Mesenteric fat pad (tissue), 1 donor: ENCODE measurements at places on chromosomes 12 and 14. TPM values are rescaled to one million over a fixed set of nuclear protein-coding genes. Genes with fewer than 3 reads are reported as not detected.

RAN gene
- total RNA-seq = 472 TPM

KCNMB4 gene
- 1.2 TPM for total RNA-seq

PRPF40B gene
- 13.7 TPM for total RNA-seq

GUCY2C gene
- total RNA-seq = not detected

LRRC10 gene
- total RNA-seq = not detected

FAM186B gene
- total RNA-seq = 0.55 TPM

NELL2 gene
- 0.71 TPM for total RNA-seq

TMTC1 gene
- 107 TPM for total RNA-seq

SERPINA3 gene
- 139 TPM for total RNA-seq

MMP19 gene
- total RNA-seq = 774 TPM

ATL1 gene
- 3.6 TPM for total RNA-seq

CSRP2 gene
- 12.6 TPM for total RNA-seq

FOXG1 gene
- total RNA-seq = not detected

- no peak for DNase-seq
These were observed 84.6 kb upstream of the ATF7IP start for GRCh38 chr12:14280921-14281320.

DNA sequence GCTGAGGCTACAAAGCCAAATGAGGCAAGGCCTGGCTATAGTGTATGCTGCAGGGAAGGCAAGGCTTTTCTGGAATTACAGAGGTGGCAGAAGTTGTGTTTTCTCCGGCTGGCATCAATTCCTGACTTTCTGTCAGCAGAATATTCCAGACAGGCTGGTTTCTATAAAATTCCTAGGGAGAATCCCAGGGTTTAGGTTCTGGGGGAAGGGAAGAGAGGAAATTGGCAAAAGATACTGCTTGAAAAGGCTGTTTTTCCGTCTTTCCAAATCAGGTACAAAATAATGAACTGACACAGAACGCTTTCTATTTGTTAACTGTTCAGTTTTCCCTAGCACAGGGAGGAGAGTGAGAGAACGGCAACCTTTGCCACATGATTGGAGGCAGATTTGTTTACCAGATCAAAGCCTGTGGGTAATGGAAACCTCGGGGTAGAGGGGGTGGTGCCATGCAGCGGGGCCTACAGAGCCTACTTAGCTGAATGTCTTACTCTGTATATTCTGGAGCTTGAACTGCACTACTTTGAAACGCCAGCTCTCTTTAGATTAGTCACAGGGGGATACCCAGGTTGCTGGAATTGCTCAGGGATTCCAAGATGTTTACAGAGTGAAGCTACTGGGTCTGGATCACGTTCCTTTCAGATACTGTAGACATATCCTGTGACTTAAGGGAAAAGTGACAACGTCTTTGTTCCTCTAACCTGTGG is 65.8 kb upstream of the DACT1 start:
- no peak for DNase-seq

DNA sequence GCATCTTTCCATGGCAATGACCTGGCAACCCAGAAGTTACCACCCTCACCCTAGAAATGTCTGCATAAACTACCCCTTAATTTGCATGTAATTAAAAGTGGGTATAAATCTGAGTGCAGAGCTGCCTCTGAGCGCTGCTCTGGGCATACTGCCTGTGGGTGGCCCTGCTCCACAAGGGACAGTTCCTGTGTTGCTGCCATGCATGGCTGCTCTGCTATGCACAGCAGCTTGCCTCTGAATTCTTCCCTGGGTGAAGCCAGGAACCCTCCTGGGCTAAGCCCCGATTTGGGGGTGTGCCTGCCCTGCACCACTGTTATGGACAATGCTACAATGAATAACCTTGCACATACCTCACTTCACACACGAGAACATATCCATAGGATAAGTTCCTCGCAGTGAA is 35.7 kb upstream of the GPR132 start:
- peak; percentile 9 for DNase-seq

GRCh38 chr12:57009949-57010626 is 3.7 kb upstream of the ZBTB39 start:
- peak; percentile 57 for DNase-seq

GRCh38 chr12:50232771-50233209 is 50.5 kb downstream of the LIMA1 start:
- no peak for DNase-seq

- DNase-seq = no peak
These were observed 20.5 kb upstream of the MTERF2 start for GRCh38 chr12:107007411-107007810.

- DNase-seq = no peak
These were observed 60.3 kb upstream of the KRR1 start for GRCh38 chr12:75571656-75572205.

DNA sequence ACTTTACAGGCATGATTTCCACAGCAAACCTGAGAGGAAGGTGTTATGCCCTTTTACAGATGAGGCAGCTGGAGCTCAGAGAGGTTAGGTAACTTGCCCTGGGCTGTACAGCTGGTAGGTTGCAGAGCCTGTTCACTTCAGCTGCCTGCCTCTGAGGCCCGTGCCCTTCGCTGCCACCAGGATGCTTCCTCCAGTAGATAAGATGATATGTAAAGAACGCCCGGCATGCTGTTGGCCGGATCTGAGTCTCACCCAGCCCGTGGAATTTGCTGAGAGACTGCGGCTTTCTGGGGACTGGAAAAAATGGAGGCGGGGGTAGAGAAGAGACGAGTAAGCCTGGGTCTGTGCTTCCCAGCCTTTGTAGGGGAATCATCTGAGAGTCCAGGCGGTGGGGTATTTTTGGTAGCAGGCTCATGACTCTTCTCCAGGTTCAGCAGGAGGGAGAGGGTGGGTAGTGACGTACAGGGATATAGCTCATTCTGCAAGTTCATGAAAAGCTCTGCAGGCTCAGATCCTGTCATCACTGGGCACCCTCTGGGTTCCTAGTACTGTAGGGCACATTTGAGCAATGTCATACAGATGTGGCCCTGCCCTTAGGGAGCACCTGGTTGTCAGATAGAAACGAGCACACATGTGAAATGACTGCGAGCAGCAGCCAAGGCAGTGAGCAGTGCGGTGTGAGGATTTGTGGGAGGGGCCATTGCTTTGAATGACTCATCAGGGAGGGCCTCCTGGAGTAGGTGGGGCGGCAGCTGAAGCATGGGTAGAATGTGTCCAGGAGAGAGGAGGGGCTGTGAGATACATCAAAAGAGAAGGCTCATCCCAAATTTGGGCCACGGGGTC is 159.4 kb downstream of the TSPAN9 start:
- DNase-seq = no peak

DNA sequence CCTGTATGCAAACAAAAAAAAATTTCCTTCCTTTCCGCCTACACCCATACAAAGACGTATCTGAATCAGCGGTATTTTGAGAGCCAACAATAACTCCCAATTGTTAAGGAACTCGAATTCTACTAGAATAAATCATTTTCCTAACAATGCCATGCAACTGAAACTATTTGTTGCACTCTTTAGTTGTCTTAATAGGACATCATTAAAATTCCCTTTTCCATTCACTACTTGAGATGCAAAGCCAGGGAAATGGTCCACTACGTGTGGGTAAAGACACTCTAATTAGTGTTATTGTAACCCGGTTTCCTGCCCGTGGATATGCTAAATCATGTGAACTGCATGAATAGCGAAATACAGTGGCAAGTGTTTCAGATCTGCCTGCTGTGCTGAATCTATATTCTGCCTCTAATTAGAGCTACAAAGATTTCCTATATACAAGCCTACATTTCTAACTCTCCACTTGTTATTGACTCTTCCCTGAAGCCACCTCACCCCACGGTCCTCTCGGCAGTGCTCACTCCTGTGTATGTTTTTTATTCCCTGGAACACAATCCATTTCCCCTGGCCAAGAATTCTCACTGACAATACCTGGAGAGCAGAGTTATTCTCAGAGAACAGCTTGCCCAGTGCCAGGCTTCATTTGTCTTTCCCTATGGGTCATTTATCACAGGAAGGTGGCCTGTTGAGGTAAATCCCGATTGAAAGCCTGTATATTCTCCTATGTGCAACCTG is 168.3 kb downstream of the PAWR start:
- DNase-seq = no peak

DNA sequence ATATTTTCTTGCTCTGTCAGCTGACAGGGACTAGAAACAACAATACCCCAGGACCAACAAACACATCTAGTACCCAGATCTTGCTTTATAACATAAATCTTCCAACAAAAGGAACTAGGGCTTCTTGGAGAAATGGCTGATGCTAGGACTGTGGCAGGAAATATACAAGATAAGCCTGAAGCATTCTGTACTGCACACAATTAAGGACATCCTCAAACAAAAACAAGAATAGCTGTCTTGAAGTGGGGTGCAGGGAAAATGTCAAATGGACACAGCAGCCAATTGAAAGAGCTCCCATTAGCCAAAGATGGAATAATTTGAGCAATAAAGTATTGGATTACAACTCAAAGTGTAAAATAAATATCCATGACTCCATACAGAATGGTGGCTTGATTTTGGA is 50.0 kb downstream of the LGMN start:
- no peak for DNase-seq

DNA sequence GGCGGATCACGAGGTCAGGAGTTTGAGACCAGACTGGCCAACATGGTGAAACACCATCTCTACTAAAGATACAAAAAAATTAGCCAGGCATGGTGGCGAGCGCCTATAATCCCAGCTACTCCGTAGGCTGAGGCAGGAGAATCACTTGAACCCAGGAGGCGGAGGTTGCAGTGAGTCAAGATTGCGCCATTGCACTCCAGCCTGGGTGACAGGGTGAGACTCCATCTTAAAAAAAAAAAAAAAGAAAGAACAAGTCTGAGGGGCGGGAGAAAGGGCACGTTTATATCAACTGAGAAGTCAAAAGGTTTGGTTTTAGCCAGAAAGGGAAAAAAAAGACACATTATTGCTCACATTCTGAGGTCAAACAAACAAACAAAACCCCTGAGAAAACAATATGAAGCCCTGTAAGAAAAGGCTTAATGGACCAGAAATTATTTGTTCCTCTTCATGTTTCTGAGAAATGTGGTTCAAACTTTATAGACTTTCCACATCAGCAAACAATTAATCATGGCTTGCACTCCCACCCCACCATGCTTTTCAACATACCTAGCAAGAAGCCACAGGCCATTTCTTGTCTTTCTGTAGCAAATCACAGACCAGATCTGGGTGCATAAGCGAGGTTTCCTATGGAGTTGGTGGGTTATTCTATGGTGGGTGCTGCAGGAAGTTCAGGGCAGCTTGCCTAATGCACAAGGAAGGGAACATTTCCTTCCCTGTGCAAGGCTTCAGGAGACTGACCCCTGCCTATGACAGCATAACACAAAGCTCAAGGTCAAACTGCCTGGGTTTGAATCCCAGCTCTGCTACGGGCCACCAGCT is 80.1 kb downstream of the SSPN start:
- DNase-seq = no peak

DNA sequence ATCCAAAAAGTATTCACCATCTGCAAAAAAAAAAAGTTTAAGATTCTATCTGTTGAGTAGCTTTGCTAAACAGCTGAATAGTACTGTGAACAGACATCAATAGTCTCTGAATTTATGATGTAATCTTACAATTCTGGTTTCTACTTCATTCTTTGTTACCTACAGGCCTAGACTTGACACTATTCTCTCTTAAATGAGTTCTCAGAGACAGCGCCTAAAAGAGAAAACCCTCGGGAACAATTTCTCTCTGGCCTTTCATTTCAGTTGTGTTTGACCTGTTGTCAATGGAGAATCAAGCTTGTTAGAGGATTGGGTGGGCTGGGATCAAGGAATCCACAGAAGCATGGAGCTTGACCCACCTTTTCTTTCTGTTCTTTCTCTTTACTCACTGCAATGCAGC is 5.9 kb upstream of the TWF1 start:
- no peak for DNase-seq

GRCh38 chr12:100267603-100268281 is 765 bp downstream of the SCYL2 start:
- no peak for DNase-seq

GRCh38 chr12:95977764-95978305 is 18.3 kb downstream of the HAL start:
- no peak for DNase-seq

DNA sequence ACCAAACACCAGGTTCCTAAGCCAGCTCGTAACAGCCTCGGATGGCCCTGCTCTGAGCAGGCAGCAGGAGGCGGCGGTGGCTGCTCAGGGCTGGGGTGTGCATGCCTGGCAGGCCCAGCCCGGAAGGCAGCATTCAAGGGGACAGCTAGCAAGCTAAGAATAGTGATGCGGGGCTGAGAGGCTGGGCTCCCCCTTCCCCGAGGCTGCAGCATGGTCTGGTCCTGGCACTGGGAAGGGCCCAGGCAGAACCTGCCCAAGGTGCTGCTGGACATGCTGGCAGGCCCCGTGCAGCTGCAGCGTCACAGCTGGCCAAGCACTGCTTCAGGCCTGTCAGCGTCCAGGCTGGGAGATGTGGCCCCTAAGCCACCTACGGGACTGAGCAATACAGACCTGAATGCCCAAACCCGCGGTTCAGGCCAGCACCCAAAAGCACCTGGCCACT is 26.4 kb upstream of the NUDT14 start:
- DNase-seq = no peak

DNA sequence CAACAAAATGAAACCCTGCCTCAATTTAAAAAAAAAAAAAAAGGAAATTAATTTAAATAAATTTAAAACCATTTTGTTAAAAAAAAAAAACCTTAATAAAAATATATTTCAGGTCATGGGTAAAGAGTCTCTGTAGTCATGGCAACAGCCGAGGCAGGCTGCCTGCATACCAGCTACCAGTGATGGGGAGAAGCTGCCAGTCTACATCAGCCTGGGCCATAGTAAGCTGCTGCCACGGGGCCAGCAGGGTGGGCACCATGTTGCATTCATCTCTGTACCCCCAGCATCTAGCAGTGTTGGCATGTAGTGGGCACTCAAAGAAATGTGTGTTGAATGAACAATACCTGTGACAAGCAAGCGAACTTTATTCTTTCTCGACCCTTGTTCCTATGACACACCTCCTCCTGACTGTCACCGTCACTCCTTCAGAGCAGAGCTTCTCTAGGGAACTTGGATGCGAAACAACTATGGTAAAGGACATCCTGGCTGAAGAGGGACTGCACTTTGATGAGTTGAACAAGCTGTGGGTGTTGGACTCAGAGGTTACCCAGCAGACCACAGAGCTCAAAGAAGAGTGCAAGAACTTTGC is 7.3 kb upstream of the AP4S1 start:
- DNase-seq = no peak

- no peak for DNase-seq
These were observed 7.5 kb downstream of the NTF3 start for GRCh38 chr12:5439371-5439771.

GRCh38 chr12:109451400-109451799 is 25.7 kb downstream of the KCTD10 start:
- DNase-seq = no peak

- no peak for DNase-seq
These were observed 14.7 kb downstream of the GPR132 start for GRCh38 chr14:105050551-105050897.

GRCh38 chr14:54362089-54362504 is 34.7 kb upstream of the CDKN3 start:
- DNase-seq = no peak

GRCh38 chr12:106645465-106646330 is 62.9 kb downstream of the RFX4 start:
- no peak for DNase-seq

- DNase-seq = peak; percentile 91
These were observed 67.8 kb upstream of the CAPRIN2 start for GRCh38 chr12:30822385-30823155.

GRCh38 chr12:4269279-4269991 is 4.1 kb upstream of the CCND2 start:
- DNase-seq = no peak
